ENCODE measurements at places on chromosomes 3 and 15.

DNA sequence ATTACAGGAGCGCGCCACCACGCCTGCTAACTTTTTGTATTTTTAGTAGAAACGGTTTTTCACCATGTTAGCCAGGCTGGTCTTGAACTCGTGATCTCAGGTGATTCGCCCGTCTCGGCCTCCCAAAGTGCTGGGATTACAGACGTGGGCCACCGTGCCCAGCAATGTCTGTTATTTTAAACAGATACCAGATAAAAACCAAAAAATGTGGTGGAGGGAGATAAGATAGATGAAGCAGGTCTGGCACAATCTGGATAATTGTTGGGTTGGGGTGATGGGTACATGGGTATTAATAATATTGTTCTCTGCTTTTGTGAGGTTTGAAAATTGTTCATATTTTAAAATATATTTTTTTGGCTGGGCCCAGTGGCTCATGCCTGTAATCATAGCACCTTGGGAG is 4.7 kb downstream of the RNF111 start:
- no peak for DNase-seq

DNA sequence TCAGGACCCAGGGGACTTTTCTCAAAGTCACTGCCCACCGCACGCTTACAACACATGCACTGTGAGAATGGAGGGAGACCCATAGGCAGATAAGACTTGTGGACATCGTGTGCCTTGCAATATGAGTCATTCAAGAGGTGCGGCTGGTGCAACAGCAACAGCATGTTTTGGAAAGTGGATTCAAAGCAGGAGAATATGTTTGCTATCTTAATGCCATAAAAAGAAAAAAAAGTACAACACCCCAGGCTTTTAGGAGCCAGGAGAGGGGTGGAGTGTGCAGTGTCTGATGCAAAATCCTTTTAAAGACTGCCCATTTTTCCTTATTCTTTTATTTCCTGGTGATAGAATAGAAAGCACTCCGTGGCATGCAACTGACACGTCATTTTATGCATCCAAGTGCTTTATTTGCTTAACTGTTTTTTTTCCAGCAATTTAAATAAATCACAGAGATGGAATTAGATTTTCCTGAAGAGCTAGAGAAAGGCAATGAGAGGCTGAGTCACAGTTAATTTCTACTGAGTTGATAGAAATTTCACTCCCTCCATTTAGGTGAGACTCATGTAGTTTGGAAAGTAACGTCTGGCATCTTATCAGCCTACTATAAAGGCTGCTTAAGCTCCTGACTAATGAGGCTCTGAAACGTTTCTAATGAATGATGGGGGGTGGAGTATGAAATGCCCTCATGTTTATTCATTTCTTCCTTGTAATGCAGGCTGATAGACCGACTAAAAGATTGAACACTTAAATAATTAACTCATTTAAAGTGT is 96.4 kb downstream of the NSUN3 start:
- no peak for DNase-seq

DNA sequence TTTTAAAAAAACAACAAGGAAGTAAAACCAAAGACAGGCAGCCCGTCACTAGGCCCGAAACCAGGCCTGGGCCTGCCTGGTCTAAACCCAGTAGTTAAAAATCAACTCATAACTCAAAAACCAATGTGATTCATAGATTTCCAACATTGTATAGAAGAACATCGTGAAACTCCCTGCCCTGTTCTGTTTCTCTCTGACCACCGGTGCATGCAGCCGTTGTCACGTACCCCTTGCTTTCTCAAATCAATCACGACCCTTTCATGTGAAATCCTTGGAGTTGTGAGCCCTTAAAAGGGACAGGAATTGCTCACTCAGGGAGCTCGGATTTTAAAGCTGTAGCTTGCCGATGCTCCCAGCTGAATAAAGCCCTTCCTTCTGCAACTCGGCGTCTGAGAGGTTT is 89.5 kb downstream of the DCLK3 start:
- no peak for DNase-seq

DNA sequence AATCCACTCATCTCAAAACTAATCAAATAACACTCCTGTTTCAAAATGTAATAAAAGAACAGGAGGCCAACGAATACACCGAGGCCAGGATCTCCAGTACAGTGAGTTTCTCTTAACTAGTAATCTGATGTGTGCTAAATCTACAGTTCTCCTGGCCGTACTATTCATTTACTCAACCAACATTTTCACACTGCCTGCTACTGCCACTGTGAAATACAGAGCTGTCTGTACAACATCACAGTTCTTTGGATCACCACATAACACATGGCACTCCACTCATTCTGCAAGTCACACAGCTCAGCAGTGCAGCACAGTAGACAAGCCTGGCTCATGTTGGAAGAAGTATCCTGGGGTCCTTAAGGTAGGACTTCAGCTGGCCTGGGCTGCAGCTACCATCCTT is 21.9 kb downstream of the RIOX2 start:
- DNase-seq, result no peak

- DNase-seq, result no peak
These were observed 130.5 kb downstream of the TNIK start for GRCh38 chr3:171329746-171330145.

DNA sequence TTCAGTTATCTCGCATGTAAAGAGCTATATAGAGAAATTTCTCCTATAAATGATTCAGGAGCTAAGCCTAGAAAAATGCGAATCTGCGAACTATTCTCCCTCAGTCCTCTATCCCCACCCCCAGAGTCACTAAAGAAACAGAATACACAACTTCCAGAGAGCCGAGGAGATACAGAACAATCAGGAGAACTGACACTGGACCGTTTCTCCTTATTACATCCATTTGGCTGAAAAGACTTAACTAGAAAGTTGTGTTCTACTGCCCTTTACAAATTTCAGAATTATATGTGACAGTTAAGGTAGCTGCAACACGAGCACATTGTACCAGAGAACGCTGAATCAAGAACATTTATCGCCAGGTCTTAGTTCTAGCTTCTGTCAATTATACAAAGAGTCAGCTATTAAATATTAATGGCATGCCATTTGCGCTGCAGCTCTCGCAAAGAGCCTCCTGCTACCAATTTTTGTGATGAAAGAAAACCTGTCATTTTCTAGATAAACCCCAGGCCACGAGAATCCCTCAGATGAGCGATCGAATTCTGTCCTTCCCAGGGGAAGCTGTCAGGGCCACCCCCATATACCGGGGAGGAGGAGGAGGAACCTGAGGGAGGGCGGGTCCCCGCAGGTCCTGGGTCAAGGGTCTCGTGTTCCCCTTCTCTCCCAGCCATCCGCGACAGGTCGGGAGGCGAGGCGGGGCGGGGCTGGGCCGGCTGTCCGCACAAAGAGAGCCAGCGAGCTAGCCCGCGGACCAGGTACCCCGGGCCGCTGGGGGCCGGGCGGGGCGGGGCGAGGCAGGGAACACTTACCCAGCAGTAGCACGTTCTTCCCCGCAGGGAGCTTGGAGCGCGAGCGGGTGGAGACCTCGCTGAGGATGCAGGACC is 878 bp downstream of the DYNC1LI1 start:
- DNase-seq, result peak; percentile 65

GRCh38 chr3:30198162-30198561 is 408.2 kb upstream of the TGFBR2 start:
- no peak for DNase-seq

DNA sequence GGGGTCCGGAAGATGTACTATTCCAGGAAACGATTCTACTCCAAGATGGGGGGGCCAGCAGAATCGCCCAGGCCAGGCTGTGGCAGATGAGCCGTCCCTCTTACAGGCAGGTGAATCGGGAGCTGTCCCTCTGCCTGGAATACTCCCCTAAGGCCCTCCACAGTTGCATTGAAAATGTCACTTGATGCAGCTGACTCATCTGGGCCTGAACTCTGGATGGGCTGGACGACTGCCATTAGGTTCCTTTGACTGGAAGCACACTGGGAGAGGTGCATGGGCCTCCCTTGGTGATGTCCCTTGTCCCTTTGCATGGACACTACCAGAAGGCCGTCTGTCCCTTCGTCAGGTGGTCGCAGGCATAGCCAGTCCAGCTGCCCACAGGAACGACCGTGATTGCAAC is 69.6 kb upstream of the HRH1 start:
- DNase-seq, result no peak

DNA sequence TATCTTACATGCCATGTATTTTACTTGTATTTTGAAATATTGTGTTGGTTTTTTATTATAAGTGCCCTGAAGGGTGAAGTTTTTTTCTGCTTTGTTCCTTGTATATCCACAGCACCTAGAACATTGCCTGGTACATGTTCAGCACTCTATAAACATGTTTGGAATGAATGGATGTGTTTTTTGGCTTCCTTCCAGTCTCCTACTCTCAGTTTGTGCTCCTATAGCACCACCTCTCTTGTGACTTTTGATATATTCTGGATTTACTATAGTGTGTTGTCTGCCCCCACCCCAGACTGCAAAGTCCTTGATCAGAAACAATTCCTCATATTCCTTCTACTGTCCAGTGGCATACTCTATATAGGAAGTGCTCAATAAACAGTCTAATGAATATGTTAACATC is 60.6 kb downstream of the PLCL2 start:
- DNase-seq, result no peak

DNA sequence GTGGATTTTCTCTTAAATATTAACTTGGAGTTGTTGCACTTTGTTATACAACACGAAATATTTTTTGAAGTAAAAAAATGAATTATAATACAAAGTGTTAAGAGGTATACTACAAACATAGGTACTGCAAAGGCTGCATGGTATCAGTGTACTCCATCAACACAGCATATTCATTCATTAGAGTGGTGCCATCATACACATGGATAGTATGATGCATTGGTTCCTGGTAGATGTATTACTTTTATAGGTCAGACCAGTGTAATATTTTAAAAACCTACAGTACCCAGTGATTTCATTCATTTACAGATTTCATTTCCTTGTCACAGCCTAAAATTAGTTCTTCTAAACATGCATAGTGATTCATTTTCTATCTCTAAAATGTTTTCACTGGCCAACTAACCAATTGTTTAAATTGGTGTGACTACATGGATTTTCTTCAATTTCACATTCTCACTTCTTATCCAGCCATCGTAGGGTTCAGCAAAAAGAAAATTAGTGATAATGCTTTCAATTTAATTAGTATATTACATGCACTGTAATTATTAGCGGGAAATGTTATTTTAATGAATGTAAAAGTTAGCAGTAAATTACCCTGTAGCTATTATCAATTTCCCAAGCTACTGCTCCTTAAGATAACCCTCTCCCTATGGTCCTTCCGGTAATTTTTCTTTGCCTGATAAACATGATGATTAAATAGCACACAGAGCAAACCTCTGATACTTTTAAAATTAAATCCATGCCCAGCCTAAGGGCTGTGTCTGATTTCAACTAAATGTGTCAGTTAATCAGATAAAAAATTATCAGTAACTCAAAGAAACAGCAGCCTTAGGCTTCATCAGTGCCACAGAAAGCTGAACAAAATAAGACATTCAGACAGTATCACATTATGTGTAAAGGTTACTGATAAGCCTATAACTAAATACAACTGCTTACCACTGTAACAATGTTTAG is 68.4 kb downstream of the DPH6 start:
- no peak for DNase-seq

DNA sequence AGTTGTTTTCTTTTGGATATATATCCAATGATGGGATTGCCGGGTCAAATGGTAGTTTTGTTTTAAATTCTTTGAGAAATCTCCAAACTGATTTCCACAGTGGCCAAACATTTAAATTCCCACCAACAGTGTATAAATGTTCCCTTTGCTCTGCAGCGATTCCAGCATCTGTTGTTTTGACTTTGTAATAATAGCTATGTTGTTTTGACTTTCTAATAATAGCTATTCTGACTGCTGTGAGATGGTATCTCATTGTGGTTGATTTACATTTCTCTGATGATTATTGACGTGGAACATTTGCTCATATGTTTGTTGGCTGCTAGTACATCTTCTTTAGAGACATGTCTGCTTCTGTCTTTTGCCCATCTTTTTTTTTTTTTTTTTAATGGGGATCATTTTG is 332.2 kb upstream of the GBE1 start:
- DNase-seq, result no peak

DNA sequence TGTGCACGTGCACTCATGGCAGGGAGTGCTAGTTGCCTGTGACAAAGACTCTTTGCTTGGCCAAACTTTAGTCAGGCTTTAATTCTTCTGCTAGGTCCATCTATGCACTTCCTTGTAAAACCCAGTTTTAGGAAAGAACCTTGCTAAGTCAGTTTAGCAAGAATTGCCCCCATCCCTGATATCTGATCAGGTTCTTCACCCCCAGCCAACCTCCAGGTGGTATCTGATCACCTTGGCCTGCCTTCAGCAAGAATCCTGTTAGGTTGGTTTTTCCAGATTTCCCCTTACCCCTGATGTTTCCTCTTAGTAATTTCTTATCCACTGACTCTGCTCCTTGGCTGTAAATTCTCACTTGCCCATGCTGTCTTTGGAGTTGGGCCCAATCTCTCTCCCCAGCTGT is 8.4 kb downstream of the HSPBAP1 start:
- no peak for DNase-seq

DNA sequence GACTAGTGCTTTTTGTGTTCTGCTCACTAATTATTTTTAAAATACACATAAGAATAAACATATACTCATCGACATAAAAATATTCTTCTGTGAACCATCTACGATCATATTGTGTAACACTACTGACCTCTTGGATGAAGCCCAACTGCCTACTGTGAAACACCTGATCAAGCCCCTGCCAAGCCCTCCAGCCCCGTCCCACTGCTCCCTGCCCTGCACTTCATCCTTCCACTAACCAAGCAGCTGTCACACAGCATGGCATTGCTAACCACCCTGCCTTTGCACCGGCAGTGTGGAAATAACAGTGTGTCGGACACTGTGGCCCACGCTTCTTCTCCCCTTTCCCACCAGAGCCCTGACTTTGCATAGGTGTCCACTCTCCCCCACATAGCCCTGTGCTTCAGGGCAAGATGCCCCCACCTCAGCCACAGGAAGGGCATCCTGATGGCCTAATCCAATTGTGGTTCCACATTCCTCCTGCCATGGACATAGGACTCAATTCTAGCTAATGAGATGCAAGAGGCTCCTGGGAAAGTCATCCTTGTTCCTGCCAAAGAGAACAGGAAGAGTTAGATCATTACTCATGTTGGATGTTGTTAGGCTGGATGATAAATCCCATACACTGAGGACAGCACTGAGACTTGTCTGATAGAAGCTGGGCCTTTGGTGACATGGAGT is 35.0 kb upstream of the ARID3B start:
- DNase-seq, result no peak

GRCh38 chr15:73851689-73852088 is 21.7 kb upstream of the TBC1D21 start:
- peak; percentile 79 for DNase-seq

- DNase-seq, result no peak
These were observed 25.5 kb downstream of the MGLL start for GRCh38 chr3:127796831-127797150.

DNA sequence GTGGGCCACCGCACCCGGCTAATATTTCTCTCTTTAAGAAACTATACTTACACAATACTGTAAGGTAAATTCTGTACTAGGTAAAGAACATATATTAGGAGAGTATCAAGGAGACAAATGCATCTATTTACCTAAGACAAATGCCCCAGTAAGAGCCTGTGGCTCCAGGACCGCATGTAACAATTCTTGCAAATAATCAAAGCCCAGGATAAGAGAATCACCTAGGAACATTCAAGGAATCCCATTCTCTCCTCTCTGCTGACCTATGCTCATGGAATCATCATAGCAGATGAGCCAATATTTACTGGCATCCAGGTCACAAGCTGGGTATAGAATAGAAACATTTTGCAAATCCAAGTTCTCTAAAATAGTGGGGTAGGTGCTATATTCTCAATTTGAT is 347.7 kb downstream of the FOXP1 start:
- DNase-seq, result no peak

Data from activated naive CD4-positive, alpha-beta T cell treated with anti-CD3 and anti-CD28 coated beads, Interleukin-2, amount 10 ng/mL, durations not matched to agents 7 days and 5 days (primary cell).